ENCODE measurements at places on chromosomes 5 and 9. TPM values are rescaled to one million over a fixed set of nuclear protein-coding genes. Genes with fewer than 3 reads are reported as not detected.

DNA sequence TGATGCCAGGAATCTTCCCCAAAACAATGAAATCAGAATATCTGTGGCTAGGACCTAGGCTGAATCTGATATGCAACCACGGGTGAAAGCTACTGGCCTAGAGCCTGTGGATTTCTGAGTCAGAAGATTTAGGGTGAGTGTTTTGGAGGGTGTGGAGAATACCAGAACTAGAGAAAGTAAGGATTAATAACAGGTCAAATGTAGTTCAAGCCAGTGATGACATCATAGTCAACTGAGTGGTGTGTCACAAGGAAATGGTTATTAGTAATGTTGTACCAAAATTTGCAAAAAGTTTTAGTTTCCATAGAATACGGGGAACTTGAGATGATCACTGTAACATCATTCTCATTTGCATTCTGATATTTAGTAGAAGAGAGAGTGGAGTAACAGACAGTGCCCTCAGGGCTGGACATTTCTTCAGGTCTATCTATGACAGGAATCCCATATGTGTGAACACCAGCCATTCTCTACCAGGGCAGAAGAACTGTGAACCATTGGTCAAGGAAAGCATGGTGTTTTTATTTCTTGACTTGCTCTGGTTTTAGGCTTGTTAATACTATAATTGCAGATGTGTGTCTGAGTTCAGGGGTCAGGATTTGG is 3.7 kb downstream of the GALNT12 start:
- no peak for DNase-seq

GRCh38 chr5:138663009-138663408 is 87.8 kb upstream of the HSPA9 start:
- no peak for DNase-seq

GRCh38 chr5:78675956-78676730 is 27.6 kb upstream of the LHFPL2 start:
- DNase-seq, result no peak

ZNF367 gene
- total RNA-seq, result 39.5 TPM

DNA sequence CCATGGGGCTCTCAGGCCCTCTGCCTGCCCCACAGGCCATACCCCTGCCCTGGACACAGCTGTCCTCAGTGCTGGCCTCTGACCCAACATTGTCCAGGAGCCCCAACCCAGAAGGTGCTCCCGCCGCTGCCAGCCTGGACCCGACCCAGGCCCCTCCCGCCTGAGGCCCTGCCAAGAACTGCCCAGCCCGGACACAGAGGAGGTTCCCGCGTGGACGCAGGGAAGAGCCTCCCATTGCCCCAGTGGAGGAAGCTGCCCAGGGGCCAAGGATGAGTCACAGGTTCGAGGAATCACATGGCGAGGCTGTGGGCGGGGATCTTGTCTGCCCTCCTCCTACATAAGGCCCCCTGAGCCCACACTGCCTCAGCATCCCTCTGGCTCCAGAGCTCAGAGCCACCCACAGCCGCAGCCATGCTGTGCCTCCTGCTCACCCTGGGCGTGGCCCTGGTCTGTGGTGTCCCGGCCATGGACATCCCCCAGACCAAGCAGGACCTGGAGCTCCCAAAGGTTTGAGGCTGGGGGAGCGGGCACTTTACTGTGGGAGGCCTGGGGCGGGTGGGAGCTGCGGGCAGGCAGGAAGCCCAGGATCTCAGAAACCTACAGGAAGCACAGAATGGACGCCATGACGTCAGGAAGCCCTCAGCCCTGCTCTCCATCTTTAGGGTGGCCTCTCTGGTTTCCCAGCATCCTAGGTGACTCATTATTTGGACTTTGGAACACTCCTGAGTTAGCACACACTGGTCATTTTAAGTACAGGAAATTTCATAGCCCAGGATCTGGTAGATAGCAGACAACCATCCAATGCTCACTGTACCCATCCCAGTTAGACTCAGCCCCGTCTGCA is at the start of gene PAEP:
PAEP (plus strand) TSS at position 366 of the 844 bp plus-strand sequence.
- DNase-seq, result no peak

DNA sequence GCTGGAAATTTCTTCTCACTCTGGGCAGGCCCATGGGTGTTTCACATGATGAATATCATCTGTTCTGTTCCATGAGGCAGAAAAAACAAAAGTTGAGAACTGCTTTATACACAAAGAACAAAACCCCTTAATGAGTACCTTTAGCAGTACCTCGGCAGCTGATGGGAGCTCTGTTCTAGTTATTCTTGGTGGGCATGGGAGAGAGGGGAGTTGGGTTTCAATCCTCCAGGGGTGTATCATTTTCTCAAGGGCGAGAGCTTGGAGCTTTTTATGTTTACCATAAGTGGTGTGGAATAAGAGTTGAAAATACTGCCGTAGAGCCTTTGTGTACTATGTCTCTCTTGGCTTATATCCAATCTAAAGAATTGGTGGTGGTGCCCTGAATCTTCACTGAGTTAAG is 103.3 kb upstream of the ZNF608 start:
- DNase-seq, result no peak

NR6A1 gene
- 51.0 TPM for total RNA-seq

DNA sequence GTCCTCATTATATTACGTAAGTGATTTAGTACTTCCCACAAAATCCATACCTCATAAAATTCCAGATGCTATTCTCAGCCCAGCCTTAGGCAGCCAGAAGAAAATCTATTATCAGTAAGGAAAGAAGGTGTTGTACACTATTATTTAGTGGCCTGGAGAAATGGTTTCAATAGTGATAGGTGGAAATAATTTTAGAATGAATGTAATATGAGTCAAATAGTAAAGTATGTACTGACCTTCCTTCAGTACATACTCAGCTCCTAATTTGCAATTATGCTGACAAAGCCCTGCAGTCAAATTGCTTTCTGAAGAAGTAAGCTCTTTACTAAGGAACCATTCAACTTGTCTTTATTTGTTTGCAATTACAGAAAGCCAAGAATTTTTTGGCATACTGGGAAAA is 409.2 kb downstream of the HTR1A start:
- no peak for DNase-seq

DNA sequence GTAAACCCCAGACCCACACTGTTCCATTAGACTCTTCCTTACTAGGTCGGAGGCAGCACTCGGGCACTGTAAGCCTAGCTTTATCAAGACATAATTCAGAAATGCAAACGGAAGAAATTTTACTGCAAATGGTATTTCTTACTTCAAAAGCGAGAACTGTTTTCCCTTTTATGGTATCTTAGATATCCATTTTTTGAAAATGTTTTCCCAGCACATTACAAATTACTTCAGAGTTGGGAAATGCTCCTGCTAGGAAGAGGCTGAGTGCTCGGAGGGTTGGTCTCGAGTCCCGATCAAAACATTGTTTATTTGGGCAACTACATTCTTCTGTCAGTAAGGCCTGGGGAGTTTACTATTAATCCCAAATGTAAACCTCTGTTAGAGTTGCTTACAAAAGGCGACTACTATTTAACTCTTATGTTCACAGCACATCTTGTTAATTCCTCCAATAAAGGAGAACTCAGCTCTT is 332.9 kb downstream of the CWC27 start:
- DNase-seq, result no peak

DNA sequence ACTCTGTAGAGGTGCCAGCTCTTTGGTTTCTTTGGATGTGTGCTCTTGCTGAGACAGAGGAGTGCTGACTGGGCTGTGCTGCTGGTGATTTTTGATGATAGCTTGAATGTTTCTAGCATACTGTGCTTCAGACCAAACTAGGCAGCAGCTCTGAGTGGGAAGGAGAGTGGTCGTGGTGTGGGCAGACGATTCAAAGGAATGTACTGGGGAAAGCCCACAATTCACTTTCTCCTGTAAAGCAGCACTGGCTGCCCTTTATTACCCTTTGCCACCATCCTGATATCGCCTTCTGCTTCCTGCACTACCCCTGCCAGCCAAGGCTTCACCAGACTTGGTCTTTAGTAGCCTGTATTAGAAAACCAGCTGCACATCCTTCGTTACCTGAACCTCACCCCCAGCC is 45.3 kb downstream of the PRRC2B start:
- DNase-seq, result no peak

LCN15 gene
- 1.9 TPM for total RNA-seq

DNA sequence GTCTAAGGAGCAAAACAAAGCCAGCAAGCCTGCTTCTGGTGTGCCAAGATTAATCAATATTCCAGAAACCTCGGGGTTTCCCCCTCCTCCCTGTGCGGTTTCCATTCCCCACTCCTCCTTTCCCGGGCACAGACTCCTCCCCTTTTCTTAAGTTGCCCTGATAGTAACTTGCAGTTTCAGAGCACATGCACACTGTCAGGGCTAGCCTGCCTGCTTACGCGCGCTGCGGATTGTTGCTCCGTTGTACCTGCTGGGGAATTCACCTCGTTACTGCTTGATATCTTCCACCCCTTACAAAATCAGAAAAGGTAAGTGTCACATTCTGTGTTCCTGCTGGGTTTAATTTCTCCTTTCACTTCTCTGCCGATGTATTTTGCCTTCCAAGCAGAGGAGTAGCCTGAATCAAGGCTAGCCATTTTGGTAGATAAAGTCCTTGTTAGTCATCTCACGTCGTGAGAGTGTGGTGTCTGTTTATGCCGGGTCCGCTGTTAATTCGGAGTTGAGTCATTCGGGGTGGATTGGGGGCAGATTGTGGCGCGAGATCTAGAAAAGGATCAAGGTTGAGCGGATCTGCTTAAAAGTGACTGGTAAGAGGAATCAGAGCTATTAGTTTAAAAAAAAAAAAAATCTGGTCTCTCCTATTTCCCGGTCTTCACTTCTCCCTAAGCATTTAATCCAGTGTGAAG is at the start of gene SLC1A3:
SLC1A3 (plus strand) TSS at position 179 of the 686 bp plus-strand sequence. CDS start 1,818 bp downstream, outside the sequence.
- peak; percentile 25 for DNase-seq

- DNase-seq, result peak; percentile 15
These were observed 159.7 kb upstream of the VLDLR start for GRCh38 chr9:2461892-2462291.

DNA sequence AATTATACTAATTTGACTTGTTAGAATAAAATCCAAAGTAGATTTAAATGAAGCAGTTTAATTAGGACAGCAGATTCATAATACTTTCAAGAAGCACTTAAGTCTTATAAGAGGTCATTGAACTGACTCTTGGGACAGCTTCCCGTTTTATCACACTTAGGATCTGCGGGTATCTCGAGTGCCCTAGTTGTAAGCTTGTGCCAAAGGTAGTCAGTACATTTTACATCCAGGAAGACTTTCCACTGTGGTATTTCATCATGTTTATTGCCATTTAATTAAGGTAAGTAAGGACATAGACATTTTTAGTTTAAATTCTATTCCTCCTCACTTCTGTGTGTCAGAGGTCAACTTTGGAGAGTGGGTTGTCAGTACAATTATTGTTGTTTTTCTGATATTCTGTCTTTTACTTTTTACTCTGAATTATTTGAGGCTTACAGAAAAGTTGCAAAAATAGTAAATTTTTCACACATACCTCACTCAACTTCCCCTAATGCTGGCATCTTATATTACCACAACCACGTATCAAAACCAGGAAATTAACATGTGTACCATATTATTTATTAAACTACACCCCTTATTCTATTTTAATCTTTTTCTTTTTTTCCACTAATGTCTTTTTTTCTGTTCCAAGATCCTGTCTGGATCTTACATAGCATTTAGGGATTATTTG is 7.5 kb upstream of the ZNF367 start:
- DNase-seq, result no peak

Data from glutamatergic neuron (in vitro differentiated cells).